Activated T-cell treated with anti-CD3 and anti-CD28 coated beads for 1 hour (primary cell): ENCODE measurements at places on chromosomes 5 and 9.

GRCh38 chr5:172630482-172630881, 10.6 kb upstream of the NEURL1B start:
- DNase-seq = no peak

GRCh38 chr5:180170106-180170809, 38.8 kb downstream of the RASGEF1C start:
- DNase-seq = no peak

DNA sequence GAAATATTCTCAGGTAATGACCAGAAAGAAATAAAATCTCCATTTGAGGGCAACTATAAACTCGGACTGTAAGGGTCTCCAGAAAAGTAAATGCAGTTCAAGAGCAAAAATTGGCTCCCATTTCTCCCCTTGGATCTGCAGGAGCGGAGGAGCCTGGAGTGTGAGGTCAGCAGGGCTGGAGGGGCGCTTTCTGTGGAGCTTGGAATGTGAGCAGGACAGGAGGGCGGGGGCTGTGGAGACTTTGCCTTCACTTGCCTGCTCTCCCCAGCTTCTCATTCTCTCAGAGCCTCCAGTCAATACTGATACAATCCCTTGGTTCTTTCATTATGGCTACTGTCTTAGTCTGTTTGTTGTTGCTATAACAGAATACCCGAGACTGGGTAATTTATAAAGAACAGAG, 162.8 kb upstream of the ANKH start:
- no peak for DNase-seq

DNA sequence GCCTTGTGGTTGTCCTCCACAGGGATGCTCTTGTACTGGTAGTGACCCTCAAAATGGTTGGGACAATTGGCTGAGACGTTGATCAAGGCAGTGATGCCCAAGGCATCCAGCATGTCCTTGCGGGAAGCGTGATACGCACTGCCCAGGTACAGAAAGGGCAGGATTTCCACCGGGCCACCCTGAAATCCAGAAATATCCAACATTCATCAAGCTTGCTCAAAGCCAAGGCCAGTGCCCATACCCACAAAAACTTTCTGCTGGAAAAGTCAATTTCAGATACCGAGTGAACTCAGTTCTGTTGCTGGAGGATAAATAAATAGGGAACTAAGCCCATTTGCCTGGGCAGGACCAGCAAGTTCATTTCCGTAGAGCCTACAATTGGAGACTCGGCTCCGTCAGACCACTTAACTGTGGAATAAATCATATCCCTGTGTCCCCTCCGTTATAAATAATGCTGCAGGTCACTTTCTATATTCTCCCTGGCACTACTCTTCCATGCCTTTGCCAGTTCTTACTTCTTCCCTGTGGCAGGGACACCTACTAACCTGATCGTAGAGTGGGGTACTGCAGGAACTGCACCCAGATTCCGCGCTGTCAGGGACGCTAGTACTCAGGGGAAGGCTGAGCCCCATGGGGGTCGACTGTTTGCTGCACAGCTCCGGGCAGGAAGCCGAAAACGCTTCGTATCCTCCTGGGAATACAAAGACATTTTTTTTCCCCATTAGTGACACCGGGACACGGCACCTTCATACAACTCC, 1.2 kb downstream of the DUSP1 start:
- no peak for DNase-seq

DNA sequence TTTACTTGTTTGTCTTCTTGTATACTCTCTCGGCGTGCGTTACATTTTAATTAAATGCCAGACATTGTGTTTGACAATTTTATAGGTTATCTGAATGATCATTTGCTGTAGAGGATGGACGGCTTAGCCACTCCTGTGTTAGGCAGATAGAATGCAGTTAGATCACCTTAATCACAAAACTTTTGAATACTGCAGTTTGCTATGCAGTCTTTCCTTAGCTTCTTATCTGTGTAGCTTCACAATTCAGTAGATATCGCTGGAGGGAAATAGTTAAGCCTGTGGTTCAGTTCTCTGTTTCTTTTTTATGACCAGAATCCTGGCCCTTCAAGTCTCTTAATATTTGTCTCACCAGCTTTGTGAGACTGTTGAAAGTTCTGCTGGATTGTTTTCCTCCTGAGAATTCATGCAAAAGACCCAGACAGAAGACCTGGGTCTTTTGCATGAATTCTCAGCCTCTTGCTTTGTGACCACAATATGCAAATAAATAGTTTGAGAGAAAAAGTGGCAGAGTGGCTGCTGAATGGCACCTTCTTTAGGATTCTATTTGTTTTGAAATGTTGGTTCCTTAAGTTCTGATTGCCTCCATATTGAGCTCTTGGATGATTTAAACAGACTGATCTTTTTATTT, 40.2 kb downstream of the RASA1 start:
- DNase-seq = no peak

- DNase-seq = no peak
Observed at GRCh38 chr5:122341087-122341486, 29.1 kb downstream of the SNCAIP start.

- DNase-seq = no peak
Observed at GRCh38 chr5:86439593-86440110, 178.1 kb upstream of the COX7C start.

DNA sequence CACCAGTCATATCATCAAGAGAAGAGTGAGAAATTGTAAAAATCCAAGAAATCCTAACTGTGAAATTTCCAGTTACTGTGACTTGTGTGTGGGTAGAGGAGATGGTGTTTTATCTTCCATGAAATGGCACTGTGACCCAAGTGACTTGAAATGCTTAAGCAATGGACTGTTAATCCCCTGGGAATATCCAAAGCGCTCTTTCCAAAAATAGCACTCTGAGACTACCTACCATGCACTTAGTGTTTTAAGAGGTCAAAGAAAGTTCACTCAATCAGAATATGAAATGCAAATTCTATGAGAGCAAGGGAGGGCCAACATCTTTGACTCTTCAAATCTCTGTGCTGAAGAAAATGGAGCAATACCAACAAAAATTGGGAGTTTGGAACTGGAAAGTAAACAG, 244.0 kb downstream of the GABRB2 start:
- DNase-seq = no peak

- DNase-seq = no peak
Observed at GRCh38 chr9:81558091-81558830, 131.1 kb downstream of the TLE1 start.

- DNase-seq = no peak
Observed at GRCh38 chr9:92242260-92243136, 51.0 kb downstream of the IARS1 start.

- DNase-seq = no peak
Observed at GRCh38 chr9:96674906-96675538, 19.9 kb upstream of the PRXL2C start.

DNA sequence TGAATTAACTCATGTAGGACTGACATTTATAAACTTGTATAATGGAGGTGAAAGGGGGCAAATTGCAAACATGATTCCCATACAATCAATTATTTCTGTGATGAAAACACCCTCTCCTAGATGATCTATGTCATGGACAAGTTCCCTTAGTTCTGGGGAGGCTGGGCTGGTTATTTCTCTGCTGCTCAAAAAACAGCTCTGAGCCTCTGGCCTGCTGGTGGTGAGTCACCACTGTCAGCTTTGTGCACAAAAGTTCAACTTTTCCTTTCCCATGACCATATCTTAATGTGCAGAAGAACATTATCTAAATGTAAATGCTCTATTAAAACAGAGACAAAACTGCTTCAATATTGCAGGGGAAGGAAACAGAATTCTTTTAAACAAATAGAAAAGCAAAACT, 85.0 kb downstream of the HMHB1 start:
- DNase-seq = no peak

DNA sequence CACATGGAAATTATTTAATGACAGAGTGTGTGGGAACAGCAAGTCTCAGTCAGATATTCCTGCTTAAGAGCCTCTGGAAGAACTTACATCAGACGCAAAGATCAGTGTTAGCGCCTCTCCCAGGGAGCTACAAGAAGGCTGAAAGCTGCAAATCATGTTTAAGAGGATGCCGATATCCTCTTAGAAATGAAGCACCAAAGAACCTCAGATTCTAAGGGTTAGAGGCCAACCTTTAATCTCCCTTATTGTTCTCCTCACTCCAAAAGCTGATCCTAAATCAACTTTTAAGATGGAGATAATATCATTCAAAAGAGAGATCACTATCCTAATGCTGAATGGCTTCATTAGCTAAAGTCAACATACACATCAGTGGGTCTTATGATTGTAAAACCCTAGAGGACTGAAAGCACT, 160.6 kb downstream of the NFIB start:
- DNase-seq = no peak

- no peak for DNase-seq
Observed at GRCh38 chr5:15566306-15566705, 66.3 kb downstream of the FBXL7 start.

DNA sequence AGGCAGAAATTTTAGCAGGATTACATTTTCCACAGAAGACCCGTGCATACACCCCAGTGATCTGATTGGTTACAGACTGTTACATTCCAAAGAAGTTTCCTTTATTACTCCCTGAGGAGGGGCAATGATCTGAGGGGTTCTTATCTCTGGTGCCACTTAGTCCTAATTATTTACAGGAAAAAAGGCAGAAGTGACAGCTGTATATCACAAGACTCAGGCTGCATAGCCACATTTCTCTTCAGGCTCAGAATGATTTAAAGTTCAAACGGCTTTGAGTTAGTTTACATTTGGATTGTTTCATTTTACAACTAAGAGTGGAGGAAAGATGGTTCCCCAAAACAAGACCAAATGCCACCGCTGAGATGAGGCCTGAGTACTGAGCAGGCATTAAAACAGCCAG, 17.3 kb downstream of the NAIF1 start:
- no peak for DNase-seq

- DNase-seq = no peak
Observed at GRCh38 chr5:26227245-26227644, 811.1 kb downstream of the CDH9 start.

- no peak for DNase-seq
Observed at GRCh38 chr9:22116758-22117157, 107.7 kb upstream of the CDKN2B start.

- no peak for DNase-seq
Observed at GRCh38 chr9:94928691-94929368, 202.3 kb downstream of the AOPEP start.

DNA sequence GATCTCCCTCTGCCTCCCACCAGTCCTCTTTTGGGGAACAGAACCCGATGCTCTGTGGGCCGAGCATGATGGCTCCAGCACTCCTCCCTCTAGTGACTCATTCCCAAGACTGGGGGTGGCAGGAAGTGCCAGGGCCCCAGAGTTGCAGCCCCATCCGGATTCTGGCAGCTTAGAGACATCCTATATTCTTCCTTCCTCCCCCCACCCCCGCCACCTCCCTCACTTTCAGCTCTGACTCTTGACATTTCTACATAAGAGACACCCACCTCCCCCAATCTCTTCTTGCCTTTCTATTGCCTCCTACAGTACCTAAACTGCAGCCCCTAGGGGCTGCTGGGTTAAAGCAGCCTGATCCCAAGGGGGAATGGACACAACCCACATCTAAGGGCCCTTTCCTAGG, 47.1 kb upstream of the MATR3 start:
- DNase-seq = no peak

DNA sequence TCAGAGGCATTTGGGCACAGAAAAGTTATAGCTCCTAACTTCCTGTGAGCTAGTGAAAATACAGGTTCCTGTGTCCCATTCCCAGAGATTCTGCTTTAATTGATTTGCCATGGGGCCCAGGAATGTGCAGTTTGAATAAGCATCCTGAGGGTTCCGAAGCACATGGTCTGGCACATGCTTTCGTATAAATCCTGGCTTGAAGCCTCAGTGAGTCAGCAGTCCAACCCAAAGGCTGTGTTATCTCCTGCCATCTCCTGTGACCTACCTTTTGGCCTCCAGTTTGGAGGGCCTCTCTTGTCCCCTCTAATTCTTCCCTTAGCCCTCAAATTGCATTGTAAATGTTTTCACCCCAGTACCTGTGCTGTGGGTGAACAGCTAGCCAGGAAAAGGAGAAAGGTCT, 183.8 kb downstream of the NR3C1 start:
- no peak for DNase-seq

- no peak for DNase-seq
Observed at GRCh38 chr9:93261735-93262523, 78.0 kb downstream of the WNK2 start.

DNA sequence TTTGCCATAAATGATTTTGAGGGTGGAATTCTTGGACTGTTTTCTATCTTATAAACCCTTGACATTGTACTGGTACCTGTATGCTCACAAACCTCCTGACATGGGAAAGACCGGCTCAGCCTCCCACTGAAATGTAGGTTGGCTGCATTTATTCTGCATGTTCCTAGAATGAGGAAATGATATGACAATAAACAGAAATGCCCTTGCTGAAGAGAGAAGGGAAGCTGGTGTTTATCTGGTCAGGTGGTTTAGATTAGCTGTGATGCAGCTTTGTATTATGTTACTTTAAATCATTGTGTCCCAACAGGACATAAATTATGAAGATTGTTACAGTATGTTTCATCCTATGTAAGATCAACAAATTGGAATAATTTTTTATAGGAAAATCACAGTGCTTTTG, 23.1 kb upstream of the CATSPER3 start:
- no peak for DNase-seq

DNA sequence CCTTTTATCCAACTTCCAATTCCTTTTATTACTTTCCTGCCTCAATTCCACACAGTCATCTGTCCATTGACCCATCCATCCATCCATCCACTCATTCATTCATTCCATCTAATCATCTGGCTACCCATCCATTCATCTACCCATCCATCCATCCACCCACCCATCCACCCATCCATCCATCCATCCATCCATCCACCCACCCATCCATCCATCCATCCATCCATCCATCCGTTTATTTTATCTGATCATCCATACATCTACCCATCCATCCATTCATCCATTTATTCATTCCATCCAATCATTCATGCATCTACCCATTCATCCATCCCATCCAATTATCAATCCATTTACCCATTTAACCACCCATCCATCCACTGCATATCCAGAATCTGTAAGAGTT, 11.6 kb downstream of the PAEP start:
- DNase-seq = no peak

DNA sequence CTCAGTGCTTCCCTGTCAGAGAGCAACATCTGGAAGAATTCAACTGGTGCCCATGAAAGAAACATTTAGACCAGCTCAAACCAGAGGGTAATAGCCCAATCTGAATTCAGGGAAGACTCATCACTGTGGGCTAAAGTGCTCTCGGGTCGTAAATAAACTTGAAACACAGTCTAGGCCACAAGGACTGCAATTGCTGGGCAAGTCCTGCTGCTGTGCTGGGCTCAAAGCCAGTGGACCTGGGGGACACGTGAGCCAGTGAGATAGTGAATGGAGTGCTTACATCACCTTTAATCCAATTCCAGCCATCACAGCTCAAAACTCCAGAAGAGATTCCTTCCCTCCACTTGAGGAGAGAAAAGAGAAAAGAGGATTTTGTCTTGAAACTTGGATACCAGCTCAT, 78.1 kb upstream of the DAP start:
- no peak for DNase-seq
